ENCODE measurements at places on chromosomes 3 and 15.

DNA sequence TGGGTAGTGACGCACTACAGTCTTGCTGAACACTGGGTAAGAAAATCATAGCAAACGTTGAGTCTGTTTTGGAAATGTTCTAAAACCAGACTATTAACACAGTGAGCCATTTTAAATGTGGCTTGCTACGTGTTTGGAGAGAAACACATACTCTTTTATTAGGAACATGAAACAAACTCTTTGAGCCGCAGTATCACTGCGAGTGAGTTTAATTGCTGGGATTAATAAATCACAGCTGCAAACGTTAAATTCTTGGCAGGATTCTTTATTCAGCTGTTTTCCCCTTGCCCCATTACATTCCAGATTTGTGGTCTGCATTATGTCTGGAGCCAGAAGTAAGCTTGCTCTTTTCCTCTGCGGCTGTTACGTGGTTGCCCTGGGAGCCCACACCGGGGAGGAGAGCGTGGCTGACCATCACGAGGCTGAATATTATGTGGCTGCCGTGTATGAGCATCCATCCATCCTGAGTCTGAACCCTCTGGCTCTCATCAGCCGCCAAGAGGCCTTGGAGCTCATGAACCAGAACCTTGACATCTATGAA lies 33.6 kb downstream of the BTD start:
- H3K4me3 ChIP-seq, result no peak overlapping the region
- H3K27ac ChIP-seq, result no peak overlapping the region
- DNase-seq, result no peak
- H3K4me1 ChIP-seq, result peaks cover 9% of the 10 kb centered on the region
- H3K27me3 ChIP-seq, result no peaks in the 10 kb centered on the region

GRCh38 chr15:47504624-47505256 lies 212.6 kb upstream of the SEMA6D start:
- no peak overlapping the region for H3K27ac ChIP-seq
- no peaks in the 10 kb centered on the region for H3K27me3 ChIP-seq
- no peaks in the 10 kb centered on the region for H3K4me1 ChIP-seq
- H3K4me3 ChIP-seq, result no peak overlapping the region
- DNase-seq, result no peak

DNA sequence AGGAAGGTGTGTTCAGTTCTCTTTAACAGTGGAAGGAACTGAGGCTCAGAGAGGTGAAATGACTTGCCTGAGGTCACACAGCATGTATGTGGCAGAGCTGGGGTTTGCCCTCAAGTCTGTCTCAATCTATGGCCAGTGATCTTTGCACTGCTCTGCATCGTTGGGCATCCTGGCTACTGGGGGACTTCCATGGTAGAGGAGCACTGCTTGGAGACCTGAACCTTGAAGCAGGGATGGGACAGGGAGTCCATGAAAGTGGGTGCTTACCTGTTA lies 2.0 kb downstream of the CORO2B start:
- no peak overlapping the region for H3K4me3 ChIP-seq
- peaks cover 2% of the 10 kb centered on the region for H3K27me3 ChIP-seq
- no peak for DNase-seq
- H3K4me1 ChIP-seq, result peaks cover 5% of the 10 kb centered on the region
- H3K36me3 ChIP-seq, result no peaks in the 10 kb centered on the region

DNA sequence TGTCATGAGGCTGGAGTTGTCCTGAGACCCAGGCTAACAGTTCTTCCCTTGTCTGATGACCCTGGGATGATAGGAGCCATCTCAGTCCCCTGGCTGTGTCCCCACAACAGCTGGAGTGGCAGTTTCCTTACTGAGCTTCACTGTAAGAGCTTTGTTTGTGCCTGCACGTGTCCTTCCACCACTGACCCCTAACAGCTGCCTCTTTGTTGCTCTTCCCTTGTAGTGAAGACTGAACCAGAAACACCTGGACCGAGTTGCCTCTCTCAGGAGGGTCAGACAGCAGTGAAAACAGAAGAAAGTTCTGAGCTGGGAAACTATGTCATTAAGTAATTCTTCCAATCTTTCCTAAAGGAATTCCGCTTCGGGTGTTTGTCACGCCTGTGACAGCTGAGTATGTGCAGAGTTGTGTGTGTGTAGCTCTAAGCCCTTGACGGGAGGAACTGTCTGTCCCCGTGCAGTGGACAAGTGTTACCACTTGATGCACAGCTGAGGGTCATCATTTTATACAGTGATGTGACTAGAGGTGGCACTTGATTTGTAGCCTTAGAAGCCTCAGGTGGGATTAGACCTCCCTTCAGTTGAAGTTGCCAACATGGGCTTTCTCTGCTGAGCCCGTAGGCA lies 25.0 kb downstream of the MAP6D1 start:
- DNase-seq, result no peak
- no peak overlapping the region for H3K27ac ChIP-seq
- H3K36me3 ChIP-seq, result peaks cover 46% of the 10 kb centered on the region
- no peak overlapping the region for H3K4me3 ChIP-seq
- no peaks in the 10 kb centered on the region for H3K27me3 ChIP-seq

DNA sequence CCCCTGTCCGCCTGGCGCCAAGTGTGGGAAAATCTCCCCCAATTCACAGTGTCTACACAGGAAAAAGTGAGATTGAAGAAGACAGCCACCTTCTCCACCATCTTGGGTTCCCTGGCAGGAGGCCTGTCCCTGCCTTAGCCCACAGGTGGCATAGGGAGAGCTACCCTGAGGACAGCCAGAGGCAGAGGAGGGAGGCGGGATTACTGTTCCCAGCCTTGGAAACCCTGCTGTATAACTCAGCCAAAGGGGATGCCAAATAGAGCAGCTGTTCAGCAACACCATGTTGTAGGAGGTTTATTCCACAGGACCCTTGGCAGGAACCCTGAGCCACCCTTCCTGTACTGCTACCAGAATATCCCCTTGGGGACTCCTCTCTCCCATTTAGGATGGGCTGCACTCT lies 54.8 kb downstream of the PAK2 start:
- H3K27me3 ChIP-seq, result no peaks in the 10 kb centered on the region
- H3K4me3 ChIP-seq, result no peak overlapping the region
- DNase-seq, result no peak
- H3K36me3 ChIP-seq, result no peaks in the 10 kb centered on the region
- no peaks in the 10 kb centered on the region for H3K4me1 ChIP-seq

DNA sequence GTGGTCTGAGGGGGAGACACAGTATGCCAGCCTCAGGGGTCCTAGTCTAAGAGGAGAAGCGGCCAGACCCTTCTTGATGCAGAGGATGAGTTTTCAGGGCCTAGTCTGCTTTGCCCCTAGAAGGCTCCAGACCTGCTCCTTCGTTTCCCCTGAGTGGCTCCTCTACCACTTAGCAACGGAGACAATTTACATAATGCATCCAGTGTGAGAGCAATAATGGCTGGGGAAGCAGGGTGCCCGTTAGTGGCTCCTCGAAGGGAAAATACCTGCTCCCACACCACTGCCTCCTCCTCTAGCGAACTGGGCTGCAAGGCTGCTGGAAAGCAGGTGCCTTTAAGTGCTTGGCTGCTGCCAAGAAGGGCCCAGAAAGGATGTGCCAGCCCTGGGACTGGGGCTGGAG lies 38.9 kb downstream of the CACNA2D2 start:
- DNase-seq, result no peak
- no peaks in the 10 kb centered on the region for H3K27me3 ChIP-seq
- no peak overlapping the region for H3K4me3 ChIP-seq
- no peak overlapping the region for H3K27ac ChIP-seq

DNA sequence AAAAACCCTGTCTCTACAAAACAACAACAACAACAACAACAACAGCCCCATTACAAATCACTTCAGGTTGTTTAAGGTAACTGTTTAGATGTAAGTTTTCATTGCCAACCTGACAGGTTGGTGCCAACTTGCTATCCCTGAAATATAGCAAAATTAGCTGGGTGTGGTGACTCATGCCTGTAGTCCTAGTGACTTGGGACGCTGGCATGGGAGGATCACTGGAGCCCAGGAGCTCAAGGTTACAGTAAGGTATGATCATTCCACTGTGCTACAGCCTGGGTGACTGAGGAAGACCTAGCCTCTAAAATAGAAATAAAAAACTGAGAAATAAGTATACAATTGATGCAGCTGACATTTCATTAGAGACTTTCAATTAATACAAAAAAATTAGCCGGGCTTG lies 36.0 kb upstream of the CDAN1 start:
- no peaks in the 10 kb centered on the region for H3K36me3 ChIP-seq
- no peak for DNase-seq
- H3K4me3 ChIP-seq, result no peak overlapping the region
- no peaks in the 10 kb centered on the region for H3K4me1 ChIP-seq

- peaks cover 70% of the 10 kb centered on the region for H3K27me3 ChIP-seq
- H3K36me3 ChIP-seq, result no peaks in the 10 kb centered on the region
- peaks cover 6% of the 10 kb centered on the region for H3K4me1 ChIP-seq
- H3K4me3 ChIP-seq, result peak overlapping the region; percentile 33
Observed at GRCh38 chr3:147418808-147419701, 9.9 kb downstream of the ZIC1 start.

- no peaks in the 10 kb centered on the region for H3K27me3 ChIP-seq
- H3K4me1 ChIP-seq, result peaks cover 2% of the 10 kb centered on the region
- no peak for DNase-seq
- H3K4me3 ChIP-seq, result no peak overlapping the region
- no peak overlapping the region for H3K27ac ChIP-seq
- H3K36me3 ChIP-seq, result no peaks in the 10 kb centered on the region
Observed at GRCh38 chr15:67564021-67564967, 21.8 kb downstream of the MAP2K5 start.

DNA sequence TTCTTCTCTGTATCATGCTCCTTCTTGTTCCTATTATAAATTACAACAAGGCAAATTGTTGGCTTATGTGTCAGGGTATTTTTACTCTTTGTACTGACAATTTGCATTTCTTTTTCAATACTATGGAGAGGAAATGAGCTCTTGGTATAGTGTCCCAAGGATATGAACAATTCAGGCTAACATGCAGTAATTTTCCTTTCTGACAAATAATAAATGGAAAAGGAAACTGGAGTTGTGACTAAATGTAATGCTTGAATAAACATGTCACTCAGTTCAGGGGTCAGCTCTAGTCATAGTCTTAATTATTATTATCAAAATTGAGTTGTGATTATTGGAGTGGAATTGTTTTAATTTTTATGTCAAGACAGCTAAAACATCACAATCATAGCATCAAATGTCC lies 256.0 kb upstream of the ZPLD1 start:
- H3K4me1 ChIP-seq, result peaks cover 2% of the 10 kb centered on the region
- no peak overlapping the region for H3K4me3 ChIP-seq
- DNase-seq, result no peak
- H3K27me3 ChIP-seq, result no peaks in the 10 kb centered on the region

GRCh38 chr3:190696777-190697501 lies 165.6 kb downstream of the GMNC start:
- no peak overlapping the region for H3K4me3 ChIP-seq
- no peaks in the 10 kb centered on the region for H3K4me1 ChIP-seq
- H3K27ac ChIP-seq, result no peak overlapping the region
- H3K27me3 ChIP-seq, result no peaks in the 10 kb centered on the region
- no peak for DNase-seq

DNA sequence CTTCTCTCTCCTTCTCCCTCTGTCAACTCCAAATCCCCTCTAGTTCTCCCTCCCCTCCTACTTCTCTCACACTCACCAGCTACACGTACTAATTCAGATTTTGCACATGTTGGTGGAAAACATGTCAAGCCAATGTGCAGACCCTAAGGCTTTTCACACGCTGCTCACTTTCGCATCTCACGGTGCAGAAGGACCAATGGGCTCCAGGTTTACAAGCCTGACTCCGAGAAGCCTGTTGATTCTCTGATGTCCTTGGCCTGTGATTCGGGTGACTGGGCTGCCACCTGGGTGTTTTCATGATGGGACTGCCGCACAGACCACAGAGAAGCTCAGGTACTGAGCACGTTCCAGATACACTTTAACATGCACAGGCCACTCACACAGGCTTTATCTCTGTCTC lies 3.7 kb downstream of the FOXL2NB start:
- H3K4me1 ChIP-seq, result peaks cover 10% of the 10 kb centered on the region
- H3K27me3 ChIP-seq, result peaks cover 58% of the 10 kb centered on the region
- DNase-seq, result no peak

GRCh38 chr3:32017286-32017685 lies 35.7 kb downstream of the ZNF860 start:
- H3K27me3 ChIP-seq, result no peaks in the 10 kb centered on the region
- H3K27ac ChIP-seq, result no peak overlapping the region
- no peak overlapping the region for H3K4me3 ChIP-seq

DNA sequence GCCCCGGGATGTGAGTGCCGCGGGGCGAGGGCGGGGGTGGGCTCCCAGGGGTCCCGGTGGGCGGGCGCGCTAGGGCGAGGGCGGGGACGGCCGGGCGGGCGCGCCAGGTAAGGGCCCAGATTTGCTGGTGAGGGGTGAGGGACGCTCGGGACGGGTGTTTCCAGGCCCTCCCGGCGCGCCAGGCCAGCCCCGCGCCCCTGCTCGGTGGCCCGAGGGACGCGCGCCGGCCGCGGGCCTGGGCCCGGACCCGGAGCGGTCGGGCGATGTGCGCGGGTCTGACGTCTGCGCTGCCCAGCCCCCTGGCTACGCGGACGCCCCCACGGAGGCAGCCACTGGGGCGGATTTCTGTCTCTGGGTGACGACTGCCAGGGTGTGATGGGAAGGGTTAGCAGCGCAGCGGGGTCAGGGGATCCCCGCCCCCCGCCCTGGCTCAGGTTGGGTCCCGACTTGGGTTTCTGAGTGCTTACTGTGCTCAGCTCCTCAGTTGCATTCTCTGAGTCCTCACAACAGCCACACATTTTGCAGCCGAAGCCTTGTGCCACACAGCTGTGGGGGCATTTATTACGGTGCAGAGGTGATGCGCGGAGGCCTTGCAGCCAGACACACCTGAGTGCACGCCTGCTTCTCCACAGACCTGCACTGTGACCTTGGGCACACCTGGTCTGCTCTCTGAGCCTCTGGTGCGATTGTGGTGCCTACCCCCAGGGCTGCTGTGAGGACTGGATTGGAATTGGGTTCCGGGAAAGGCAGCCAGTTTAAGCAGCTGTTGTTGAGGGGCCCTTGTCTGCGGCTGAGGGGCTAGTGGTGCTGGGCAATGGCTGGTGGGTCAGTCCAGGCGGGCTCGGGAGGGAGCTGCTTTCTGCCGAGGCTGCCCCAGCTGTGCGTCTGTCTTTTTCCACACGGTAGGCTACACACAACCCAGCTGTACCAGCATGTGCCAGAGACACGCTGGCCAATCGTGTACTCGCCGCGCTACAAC lies 523 bp downstream of the HDAC11 start:
- H3K36me3 ChIP-seq, result no peaks in the 10 kb centered on the region
- no peaks in the 10 kb centered on the region for H3K27me3 ChIP-seq
- peaks cover 7% of the 10 kb centered on the region for H3K4me1 ChIP-seq

DNA sequence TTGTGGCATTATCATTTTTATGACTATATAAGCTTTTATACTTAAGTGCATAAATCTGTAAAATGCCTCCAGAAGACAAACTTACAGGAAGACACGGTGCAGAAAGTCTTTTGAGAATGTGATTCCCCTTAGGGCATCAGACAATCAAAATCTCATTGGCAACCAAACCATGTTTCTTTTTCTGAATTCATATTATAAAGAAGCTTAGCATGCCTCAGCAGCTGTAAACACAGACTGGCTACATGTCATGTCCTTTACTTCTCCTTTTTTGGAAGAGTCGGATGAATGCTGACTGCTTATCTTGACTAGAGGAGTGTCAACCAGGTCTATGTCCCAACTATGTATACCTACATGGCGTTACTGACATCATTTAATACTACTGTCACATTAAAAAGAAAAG lies 150.1 kb downstream of the PLD1 start:
- no peaks in the 10 kb centered on the region for H3K4me1 ChIP-seq
- H3K27ac ChIP-seq, result no peak overlapping the region
- H3K36me3 ChIP-seq, result no peaks in the 10 kb centered on the region
- no peaks in the 10 kb centered on the region for H3K27me3 ChIP-seq

Measured in iPS DF 6.9 (cell line).